ENCODE measurements at places on chromosomes 13 and 19.
A peak's percentile ranks its signal among the peaks of the same experiment; 100 is the strongest.

- no peak for DNase-seq
Observed at GRCh38 chr19:55370305-55370988, at the start of gene IL11. Gene IL11, minus strand, starts transcription at chr19:55370463. Its CDS starts 153 bp downstream, at chr19:55370310.

DNA sequence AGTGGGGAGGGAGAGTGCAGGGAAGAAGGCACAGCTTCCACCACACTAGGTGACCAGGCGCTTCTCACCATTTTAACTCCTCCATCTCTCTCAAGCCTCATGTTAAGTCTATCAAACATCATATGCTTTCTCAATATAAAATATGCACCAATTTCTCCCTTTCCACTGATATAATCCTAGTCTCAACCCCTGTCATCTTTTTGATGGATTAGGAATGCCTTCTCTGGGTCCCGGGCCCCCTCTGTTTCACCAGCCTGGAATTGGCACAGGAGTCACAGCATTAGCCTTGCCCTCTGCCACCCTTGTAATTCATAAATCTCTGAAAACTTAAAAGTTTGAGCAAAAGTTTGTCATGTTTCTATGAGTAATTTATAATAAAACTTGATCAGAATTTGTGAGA, at the start of gene ZSCAN4:
Gene ZSCAN4 (plus strand): TSS at position 301 of the 400 bp plus-strand sequence. CDS start 7,211 bp downstream, outside the sequence.
- no peak for DNase-seq

DNA sequence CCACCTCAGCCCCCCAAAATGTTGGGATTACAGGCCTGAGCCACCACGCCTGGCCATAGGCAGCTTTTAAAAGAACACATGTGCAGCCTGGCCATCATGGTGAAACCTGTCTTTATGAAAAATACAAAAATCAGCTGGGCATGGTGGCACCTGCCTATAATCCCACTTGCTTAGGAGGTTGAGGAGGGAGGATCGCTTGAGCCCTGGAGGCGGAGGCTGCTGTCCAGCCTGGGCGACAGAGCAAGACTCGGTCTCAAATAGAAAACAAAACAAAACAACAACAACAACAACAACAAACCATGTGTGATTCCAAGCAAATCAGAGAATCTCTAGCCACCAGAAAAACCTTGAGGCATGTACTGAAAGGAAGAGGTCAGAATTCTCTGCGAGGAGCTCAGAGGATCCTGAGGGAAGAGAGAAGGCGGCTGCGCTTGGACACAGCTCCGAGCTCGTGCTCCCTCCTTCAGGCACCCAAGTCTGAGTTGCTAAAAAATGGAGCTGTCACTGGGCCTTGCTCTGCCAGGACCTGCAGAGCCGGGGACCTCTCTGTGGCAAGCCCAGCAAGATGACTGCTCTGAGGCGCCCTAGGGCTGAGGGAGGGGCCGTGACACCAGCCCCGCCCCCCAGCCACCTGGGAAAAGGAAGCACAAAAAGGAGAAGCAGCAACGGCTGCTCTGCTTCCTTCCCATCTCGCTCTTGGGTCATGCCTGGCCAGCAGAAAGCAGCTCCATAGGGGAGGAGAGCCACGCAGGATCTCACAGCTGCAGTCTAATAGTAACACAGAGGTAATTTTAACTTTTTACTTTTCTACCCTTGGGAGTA, at the start of gene ARL11:
Gene ARL11 (plus strand): TSS at position 677 of the 822 bp plus-strand sequence. CDS start 1,941 bp downstream, outside the sequence.
- peak; percentile 90 for DNase-seq

DNA sequence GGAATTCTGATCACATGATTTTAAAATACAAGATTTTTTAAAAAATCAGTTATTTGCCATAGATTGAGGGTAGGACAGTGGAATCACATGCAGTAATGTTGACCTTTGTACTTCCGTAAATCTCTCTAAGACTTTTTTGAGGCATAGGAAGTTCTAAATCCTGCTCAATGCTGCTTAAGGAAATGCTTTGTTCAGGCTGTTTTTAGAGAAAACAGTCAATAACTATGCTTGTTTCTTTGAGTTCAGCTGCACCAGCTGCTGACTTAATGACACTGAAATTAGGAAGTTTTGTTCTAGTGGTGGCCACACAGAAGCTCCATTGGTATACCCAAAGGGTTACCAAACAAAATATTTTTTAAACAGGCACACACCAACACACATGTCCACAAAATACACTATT, 60.9 kb downstream of the KLF12 start:
- no peak for DNase-seq

DNA sequence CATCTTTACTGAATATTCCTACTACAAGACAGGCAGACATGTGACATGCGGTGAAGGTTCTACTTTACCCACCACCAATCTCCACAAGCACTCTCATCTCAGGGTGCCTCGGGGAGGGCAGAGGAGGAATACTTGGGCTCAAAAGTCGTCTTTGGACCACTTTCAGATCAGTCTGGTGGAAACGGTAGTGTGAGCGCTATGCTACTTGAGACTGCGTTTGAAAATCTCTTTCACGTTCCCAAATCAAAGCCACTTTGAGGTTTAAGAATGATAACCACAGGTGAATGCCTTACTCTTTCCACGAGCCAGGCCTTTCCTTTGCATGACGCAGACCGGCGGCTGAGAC, 1.5 kb upstream of the SOX1 start:
- no peak for DNase-seq

- no peak for DNase-seq
Observed at GRCh38 chr13:26075498-26075897, 23.7 kb upstream of the SHISA2 start.

- no peak for DNase-seq
Observed at GRCh38 chr19:35120898-35121297, 5.3 kb downstream of the FXYD3 start.

- DNase-seq: peak; percentile 26
Observed at GRCh38 chr13:73722120-73722519, 412.1 kb downstream of the KLF12 start.
